ENCODE measurements at places on chromosomes 4 and X.

DNA sequence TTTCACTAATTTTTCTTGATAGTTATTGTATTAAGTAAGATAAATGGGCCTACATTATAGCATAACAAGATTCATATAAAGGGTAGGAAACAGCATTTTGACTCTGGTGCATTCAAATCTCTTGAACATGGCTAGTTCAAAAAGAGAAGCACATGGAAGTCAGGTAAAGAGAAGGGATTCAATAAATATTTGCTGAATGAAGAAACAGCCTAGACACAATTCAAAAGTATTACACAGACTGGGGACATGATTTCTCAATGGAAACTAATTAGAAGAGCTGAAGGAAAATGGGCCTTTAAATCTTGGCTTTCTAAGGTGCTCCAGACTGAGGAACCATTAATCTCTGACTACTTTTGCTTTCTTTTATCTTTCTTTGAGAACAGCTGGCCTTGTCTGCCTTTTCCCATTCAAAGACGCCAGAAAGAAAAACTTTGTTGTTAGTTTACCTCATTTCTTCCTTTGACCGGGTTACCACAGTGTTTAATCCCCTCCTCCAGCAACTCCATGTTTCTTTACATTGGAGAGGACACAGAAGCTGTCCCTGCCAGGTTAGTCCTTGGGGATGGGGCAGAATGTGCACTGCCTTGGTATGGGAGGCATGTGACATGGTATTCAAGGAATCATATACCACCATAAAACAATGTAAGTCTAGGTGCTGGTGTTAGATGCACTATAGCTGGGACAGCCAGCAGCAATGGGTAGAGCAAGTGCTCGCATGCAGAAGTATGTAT, 264.2 kb downstream of the CAMK2D start:
- no peak for DNase-seq

GRCh38 chr4:38343608-38344007, 320.4 kb upstream of the KLF3 start:
- DNase-seq, result no peak

- no peak for DNase-seq
Measured at GRCh38 chr4:186689476-186689875, 34.2 kb downstream of the FAT1 start.

- no peak for DNase-seq
Measured at GRCh38 chr4:186727169-186727976, 3.7 kb upstream of the FAT1 start.

DNA sequence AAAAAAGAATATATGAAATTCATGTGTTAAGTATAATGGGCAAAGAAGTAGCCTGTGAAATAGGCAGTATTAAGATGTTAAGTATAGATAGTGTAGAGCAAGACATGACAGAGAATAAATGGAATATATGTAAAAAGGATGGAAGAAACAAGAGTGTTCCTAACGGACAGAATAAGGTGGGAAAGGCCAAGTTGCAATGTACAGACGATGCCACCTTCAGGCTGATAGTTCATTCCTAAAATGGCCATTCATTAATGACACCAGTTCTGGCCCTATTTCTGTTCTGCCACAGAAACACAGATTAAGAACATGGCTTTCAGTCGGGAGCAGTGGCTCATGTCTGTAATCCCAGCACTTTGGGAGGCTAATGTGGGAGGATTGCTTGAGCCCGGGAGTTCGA, 4.4 kb upstream of the FAM184B start:
- no peak for DNase-seq

- DNase-seq, result no peak
Measured at GRCh38 chr4:3783693-3784306, 17.6 kb downstream of the ADRA2C start.

DNA sequence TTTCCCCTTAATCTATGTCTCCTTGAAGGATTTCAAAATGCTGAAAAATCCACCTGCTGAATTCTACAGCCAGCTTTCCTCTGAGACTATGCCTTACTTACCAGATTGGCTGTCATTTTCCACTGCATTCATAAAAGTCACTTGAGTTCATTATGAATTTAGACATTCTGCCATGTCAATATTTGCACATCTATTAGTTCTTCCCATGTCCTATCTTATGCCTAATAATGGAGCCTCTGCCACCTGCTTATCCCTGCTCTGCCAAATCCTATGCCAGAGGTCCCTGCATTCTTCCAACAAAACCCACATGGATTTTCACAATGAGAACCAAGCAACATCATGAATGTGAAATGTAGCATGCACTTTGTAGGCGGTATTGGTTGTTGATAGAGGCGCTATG, 42.6 kb downstream of the GASK1B start:
- peak; percentile 67 for DNase-seq

GRCh38 chr4:136935305-136935704, 597.0 kb downstream of the PCDH18 start:
- DNase-seq, result no peak

DNA sequence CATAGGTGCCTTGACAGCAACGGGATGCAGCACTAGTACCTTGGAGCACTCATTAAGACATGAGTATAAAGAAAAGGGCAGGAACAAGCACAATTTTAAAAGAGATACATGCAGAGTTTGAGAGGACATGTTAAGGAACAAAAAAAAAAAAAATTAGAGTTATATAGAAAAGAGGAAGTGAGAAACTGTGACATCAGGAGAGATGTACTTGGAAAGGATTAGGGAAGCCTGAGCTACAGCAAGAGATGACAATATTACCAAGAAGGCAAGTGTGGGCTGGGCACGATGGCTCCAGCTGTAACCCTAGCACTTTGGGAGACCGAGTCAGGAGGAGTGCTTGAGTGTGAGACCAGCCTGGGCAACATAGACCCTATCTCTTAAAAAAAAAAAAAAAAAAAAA, 37.4 kb downstream of the GPR143 start:
- DNase-seq, result no peak

- no peak for DNase-seq
Measured at GRCh38 chr4:36256398-36256891, 12.1 kb upstream of the ARAP2 start.

GRCh38 chrX:6225911-6226595, 2.6 kb downstream of the NLGN4X start:
- no peak for DNase-seq

DNA sequence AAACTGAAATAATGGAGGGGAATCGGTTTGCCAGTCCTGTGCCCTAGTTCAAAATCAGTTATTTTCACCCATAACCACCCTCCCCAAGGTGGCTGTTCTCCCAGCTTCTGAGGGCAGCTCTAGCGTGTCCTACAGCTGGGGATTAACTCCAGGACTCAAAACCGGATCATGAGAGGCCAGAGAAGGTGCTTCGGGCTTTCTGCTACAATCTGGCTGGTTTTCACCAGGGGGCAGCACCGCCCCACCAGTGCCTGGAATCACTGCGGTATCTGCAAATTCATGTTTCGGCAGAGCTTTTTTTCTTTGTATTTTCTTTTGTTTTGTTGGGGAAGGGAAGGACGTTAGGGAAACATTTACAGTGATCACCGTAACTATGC, 28.4 kb downstream of the PDHA1 start:
- DNase-seq, result peak; percentile 41

Data from COR-L47 (cell line).